ENCODE measurements at places on chromosomes 11 and 22. TPM values are rescaled to one million over a fixed set of nuclear protein-coding genes. Genes with fewer than 3 reads are reported as not detected.
A peak's percentile ranks its signal among the peaks of the same experiment; 100 is the strongest.

PRAME gene
- total RNA-seq, result 3.7 TPM

- DNase-seq, result no peak
Observed at GRCh38 chr11:48049036-48049435, 68.7 kb downstream of the PTPRJ start.

PGA5 gene
- total RNA-seq, result not detected

GRCh38 chr11:11413776-11414175 is 60.7 kb upstream of the CSNK2A3 start:
- no peak for DNase-seq

- DNase-seq, result no peak
Observed at GRCh38 chr11:2293984-2294925, 7.5 kb downstream of the C11orf21 start.

CASP5 gene
- total RNA-seq, result not detected

- no peak for DNase-seq
Observed at GRCh38 chr11:57219021-57219627, 17.9 kb downstream of the APLNR start.

TMEM223 gene
- total RNA-seq, result 32.8 TPM

GRCh38 chr11:34790620-34791019 is 125.6 kb downstream of the APIP start:
- no peak for DNase-seq

PRR33 gene
- total RNA-seq, result not detected

DNA sequence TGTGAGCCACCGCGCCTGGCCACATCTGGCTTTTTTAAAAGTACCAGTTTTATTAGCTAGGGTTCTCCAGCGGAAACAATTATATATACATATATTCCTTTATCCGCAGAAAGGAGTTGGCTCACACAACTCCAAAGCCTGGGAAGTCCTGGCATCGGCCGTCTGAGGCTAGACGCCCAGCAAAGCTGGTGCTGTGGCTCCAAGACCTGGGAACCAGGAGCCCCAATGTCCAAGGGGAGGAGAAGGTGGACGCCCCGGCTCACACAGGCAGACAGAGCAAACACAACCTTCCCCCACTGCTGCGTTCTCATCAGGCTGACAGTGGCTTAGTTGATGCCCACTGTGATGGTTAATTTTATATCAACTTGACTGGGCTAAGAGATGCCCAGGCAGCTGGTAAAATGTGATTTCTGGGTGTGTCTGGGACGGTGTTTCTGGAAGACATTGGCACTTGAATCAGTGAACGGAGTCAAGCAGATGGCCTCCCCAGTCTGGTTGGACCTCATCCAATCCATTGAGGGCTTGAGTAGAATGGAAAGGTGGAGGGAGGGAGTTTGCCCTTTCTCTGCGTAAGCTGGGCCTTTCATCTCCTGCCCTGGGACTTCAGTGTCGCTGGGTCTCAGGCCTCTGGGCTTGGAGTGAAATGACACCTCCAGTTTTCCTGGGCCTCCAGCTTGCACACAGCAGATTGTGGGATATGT is 904.4 kb downstream of the BRD1 start:
- no peak for DNase-seq

OR4A16 gene
- total RNA-seq, result not detected

GRCh38 chr11:61688365-61689163 is 8.4 kb downstream of the DAGLA start:
- no peak for DNase-seq

GRCh38 chr11:122634501-122634900 is 21.0 kb upstream of the UBASH3B start:
- no peak for DNase-seq

- no peak for DNase-seq
Observed at GRCh38 chr22:46067159-46068111, 82.9 kb upstream of the PPARA start.

JHY gene
- 3.6 TPM for total RNA-seq

GRCh38 chr22:38689651-38690050 is 7.9 kb downstream of the TOMM22 start:
- no peak for DNase-seq

MACROD1 gene
- total RNA-seq, result 12.3 TPM

BDNF gene
- 4.8 TPM for total RNA-seq

DNA sequence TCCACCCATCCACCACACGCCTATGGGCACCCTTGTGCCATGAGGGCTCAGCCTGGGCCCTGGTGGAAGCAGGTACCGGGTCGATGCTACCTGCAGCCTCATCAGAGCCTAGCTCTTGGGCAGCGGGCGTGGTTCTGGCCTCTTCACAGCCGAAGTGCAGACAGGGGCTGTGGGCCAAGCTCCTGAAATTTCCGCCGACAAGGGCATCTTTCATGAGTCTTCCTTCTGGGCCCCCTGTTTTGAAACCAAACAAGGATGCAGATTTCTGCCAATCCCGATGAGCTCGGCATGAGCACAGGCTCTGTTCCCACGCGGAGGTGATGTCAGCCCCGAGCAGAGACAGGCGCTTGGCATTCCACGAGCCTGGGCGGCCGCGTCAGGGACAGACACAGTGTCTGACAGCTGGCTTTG is 22.6 kb upstream of the MGAT3 start:
- DNase-seq, result no peak

GRCh38 chr22:25729016-25729995 is 12.7 kb upstream of the MYO18B start:
- no peak for DNase-seq

DNA sequence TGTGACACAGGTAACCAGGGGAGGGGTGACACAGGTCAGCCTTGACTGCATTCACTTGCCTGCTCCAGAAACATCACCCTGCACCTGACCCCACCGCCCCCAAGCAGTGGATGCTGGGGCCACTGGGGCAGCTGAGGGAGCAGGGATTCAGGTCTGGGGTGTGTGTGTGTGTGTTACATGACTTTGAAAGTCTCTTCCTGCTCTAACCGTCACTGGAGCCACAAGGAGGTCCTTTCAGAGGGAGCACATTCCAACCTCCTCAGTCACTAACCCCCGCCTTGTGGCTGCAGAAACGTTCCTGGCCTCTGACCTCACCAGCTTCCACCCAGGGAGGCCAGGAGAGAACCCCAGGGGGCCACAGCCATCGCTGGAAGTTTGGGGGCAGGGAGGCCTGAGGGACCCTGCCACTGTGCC is 2.9 kb upstream of the FOSL1 start:
- DNase-seq, result no peak

GRCh38 chr11:65850217-65851082 is 7.5 kb downstream of the CFL1 start:
- DNase-seq, result no peak

- no peak for DNase-seq
Observed at GRCh38 chr11:70038034-70038834, 39.9 kb upstream of the ANO1 start.

DNA sequence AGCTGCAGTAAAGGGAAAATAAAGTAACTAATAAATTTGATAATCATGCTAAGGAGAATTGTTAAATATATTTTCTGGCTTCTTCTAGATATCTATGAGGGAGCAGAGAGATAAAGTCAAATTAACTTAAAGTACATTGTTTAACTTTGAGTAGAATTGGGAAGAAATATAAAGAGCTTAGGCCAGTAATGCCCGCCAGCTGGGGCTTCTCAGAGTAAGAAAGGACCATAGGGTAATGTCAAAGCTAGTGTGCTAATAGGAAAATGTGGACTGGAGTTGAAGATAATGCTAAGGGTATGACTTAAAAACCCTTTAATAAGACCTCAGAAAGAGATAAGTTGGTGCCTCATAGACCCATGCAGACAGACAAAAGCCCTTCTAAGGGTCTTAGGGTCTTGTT is 411.6 kb upstream of the ANO3 start:
- DNase-seq, result no peak

PRODH gene
- total RNA-seq, result 1.9 TPM

DNA sequence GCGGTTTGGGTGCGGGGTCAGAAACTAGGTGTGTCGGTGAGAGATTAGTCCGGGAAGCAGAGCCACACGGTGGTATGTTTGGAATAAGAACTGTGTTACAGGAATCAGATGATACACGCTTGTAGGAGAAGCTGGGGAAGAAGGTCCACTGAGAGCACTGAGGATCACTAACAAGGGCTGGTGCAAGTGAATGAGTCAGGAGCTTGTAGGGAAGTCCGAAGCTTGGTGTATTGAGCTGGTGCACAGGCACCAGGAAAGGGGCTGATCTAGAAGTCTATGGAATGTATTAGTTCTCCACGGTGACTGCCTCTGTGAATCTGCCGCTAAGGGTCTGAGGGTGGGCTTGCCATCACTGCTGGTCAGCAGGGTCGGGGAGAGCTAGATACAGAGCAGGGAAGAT is 18.8 kb upstream of the GRK3 start:
- DNase-seq, result no peak

DNA sequence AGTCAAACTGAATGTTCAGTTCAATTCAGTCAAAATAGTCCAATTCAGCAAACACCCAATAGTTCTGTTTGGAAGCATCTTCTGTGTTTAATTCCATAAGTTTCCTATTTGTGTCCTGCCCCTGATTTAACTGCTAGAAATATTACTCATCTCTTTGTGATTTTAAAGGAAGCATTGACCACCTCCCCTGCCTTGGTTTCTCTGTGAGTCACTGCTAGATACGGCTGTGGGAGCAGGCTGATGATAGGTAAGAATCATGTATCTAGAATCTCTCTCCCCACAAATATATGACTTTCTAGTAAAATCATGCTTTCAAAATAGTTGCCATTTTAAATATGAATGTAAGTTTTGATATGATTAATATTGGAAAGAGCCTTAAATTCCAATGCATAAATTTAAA is 888.5 kb downstream of the NTM start:
- no peak for DNase-seq

TMEM191C gene
- 6.7 TPM for total RNA-seq

- DNase-seq, result no peak
Observed at GRCh38 chr11:131331546-131331945, 38.9 kb upstream of the NTM start.

GRCh38 chr11:133153031-133153430 is 379.3 kb downstream of the OPCML start:
- no peak for DNase-seq

ACR gene
- total RNA-seq, result not detected

SLC43A3 gene
- 108 TPM for total RNA-seq

NXPE1 gene
- total RNA-seq, result not detected

DNA sequence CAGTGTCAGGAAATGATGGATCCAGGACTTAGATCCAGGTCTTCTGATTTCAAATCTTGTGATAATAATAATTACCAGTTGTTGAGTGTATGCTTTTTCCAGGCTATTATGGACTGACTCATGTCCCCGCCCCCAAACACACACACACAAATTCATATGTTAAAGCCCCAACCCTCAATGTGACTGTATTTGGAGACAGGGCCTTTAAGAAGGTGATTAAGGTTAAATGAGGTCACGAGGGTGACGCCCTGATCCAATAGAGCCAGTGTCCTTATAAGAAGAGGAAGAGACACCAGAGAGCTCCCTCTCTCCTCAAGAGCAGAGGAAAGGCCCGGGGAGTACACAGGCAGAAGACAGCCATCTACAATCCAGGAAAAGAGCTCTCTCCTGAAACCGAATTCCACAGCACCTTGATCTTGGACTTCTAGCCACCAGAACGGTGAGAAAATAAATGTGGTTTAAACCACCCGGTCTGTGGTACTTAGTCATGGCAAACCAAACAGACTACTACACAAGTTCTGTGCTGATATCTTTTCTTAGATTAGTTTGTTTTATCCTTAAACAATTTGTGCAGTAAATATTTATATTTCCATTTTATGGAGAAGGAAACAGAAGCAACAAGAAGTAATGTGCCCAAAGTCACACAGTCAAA is 8.2 kb downstream of the TMPRSS5 start:
- no peak for DNase-seq

GRCh38 chr11:84549217-84549616 is 1077.9 kb downstream of the DLG2 start:
- no peak for DNase-seq

DNA sequence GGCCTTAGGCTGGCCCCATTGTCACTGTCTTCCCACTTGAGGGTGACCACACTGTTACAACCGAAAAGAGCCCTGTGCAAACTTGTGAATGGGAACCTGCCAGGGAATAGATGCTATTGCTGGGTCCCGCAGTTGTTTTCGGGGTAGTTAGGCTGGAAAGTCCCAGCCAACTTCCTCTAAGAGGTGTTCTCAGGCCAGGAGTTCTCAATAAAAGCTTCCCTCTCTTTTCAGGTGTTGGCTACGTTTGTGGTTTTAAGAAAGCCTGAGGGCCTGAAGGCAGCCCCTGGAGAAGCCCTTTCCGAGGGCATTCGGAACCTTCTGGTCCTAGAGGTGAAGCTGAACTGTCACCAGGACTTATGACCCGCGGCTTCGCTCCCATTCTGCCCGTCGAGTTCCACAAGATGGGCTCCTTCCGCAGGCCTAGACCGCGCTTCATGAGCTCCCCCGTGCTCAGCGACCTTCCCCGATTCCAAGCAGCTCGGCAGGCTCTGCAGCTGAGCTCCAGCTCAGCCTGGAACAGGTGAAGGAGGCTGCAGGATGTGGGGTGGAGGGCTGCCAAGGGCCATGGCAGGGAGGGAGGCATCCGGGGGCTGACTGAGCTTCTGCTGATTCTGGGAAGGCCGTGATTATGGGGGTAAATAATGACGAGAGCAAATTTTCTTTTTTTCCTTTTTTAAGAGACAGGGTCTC is 104.8 kb downstream of the PRR5L start:
- DNase-seq, result no peak

- peak; percentile 69 for DNase-seq
Observed at GRCh38 chr22:32932176-32932575, 126.0 kb downstream of the SYN3 start.

GRCh38 chr11:30446520-30446919 is 123.6 kb downstream of the ARL14EP start:
- no peak for DNase-seq

- no peak for DNase-seq
Observed at GRCh38 chr22:39430576-39431150, 26.1 kb upstream of the MGAT3 start.

- DNase-seq, result no peak
Observed at GRCh38 chr11:75527938-75528735, 2.4 kb upstream of the GDPD5 start.

- no peak for DNase-seq
Observed at GRCh38 chr11:69734367-69734766, 30.5 kb upstream of the FGF19 start.

DNA sequence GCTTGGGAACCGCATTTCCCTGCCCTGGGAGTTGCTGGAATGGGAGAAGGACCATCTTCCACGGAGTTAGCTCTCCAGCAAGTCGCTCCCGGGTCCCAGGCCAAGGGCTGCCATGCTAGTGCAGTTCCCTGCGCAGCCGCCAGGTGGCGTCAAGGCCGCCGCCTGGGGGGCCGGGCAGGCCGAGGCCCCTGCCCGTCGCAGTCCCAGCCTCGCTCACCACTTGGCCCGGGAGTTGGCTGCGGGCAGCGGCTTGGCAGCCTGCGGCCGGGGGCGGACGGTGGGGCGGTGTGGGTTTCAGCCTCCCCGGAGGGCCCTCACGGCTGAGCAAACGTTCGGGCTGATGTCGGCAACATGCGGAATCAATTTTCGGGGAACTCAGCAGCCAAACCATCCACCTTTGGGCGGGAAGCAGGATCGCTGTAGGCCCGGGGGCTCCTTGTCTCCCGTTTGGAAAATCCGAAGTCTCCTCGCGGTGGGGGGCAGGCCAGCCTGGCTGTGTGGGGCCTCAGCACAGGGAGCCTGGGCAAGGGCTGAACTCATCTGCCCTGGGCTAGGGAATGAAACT is 415.1 kb downstream of the SOX6 start:
- no peak for DNase-seq

- DNase-seq, result no peak
Observed at GRCh38 chr22:42805998-42806830, 50.9 kb downstream of the ARFGAP3 start.
